OCI-M1 (cell line): ENCODE measurements at places on chromosomes 3 and 15.

- no peak for DNase-seq
Measured at GRCh38 chr3:62611541-62612240, 238.3 kb upstream of the FEZF2 start.

DNA sequence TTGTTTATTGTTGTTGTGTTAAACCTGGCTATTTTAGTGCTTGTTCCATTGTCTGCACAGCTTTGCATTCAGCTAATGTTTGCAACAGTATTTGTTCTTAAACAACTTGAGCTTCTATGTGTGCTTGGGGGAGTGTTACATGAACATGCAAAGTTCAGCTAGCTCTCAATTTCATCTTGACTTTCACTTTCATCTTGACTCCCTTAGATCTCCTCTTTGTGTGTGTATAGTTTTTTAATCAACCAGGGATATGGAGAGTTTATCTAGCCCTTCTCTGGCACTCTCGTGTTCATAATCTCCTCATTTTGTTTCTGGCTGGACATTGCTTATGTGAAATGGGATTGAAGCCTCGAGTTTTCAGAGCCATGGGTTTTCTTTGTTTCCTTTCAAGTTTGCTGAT is 212.4 kb upstream of the ZBTB20 start:
- peak; percentile 82 for DNase-seq

GRCh38 chr3:19065027-19065426 is 83.3 kb upstream of the KCNH8 start:
- DNase-seq: peak; percentile 36

- no peak for DNase-seq
Measured at GRCh38 chr3:184687363-184688015, 24.4 kb downstream of the MAGEF1 start.

DNA sequence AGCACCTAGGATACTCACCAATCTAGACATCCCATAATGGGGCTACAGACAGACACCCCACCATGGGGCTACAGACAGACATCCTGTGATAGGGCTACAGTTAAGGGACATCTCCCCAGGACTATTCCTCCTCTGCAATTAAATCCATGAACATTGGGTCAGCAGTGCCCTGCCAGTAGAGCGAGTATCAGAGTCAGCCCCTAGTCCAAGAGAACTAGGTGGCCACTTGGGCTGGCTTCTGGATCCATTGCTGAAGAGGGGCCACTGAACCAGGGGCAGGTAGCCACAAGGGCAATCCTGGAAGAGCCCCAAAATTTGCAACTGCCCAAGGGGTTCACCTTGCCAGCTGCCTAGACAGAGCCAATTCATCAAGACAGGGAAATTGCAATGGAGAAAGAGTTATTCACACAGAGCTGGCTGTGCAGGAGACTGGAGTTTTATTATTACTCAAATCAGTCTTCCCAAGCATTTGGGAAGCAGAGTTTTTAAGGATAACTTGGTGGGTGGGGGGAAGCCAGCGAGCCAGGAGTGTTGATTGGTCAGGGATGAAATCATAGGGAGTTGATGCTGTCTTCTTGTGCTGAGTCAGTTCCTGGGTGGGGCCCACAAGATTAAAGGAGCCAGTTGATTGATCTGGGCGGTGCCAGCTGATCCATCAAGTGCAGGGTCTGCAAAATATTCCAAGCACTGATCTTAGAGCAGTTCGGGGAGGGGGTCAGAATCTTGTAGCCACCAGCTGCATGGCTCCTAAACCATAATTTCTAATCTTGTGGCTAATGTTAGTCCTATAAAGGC is 170.2 kb upstream of the SMAD3 start:
- DNase-seq: no peak

GRCh38 chr3:124599147-124599765 is 131.0 kb upstream of the UMPS start:
- no peak for DNase-seq

DNA sequence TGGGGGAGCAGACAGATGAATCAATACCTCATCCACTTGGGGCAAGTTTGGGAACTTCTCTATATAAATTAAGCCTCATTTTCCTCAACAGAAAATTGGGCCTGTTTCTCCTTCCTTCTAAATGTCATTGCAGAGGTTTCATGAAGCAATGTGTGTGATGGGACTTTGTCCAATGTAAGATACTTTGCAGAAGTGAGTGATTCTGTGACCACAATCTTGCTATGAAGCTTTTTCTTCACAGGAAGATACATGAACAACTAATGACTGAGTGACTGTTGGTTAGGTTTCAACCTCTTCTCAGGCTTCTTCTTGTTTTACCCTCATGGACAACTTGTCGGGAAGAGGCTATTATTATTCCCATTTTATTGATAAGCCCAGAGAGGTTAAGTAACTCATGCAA is 11.0 kb downstream of the TMEM45A start:
- no peak for DNase-seq

DNA sequence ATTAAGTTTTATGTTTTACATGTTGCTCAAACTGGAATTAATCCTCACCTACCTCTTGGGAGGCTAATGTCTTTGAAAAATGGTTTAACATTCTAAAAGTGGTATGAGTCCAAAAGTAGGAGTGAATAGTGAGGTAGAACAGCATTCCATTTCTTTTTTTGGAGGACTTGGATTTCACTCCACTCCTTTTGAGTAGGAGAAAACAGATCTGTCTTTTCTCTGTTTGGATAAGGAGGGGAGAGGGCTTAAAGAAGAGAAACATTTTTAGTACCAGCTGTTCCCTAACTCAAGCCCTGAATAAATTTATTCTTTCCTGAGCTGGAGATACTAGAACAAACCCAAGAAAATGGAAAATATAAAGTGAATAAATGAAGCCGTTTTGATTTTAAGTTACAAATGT is 687.9 kb downstream of the MECOM start:
- no peak for DNase-seq

GRCh38 chr15:76979331-76979925 is 15.5 kb upstream of the PSTPIP1 start:
- no peak for DNase-seq

GRCh38 chr3:126201168-126201567 is 20.8 kb upstream of the ALDH1L1 start:
- DNase-seq: no peak
